Stomach (tissue), 19 donors: ENCODE measurements at places on chromosomes 5 and 9. TPM values are rescaled to one million over a fixed set of nuclear protein-coding genes. Genes with fewer than 3 reads are reported as not detected.

The RRAGA gene
- total RNA-seq, result 67.4 TPM

GRCh38 chr5:13816126-13816525, 128.4 kb downstream of the DNAH5 start:
- no peak overlapping the region for H3K27ac ChIP-seq
- H3K4me3 ChIP-seq, result no peak overlapping the region
- no peak for DNase-seq
- no peaks in the 10 kb centered on the region for H3K4me1 ChIP-seq
- H3K27me3 ChIP-seq, result no peaks in the 10 kb centered on the region

The SLC46A2 gene
- total RNA-seq, result not detected

DNA sequence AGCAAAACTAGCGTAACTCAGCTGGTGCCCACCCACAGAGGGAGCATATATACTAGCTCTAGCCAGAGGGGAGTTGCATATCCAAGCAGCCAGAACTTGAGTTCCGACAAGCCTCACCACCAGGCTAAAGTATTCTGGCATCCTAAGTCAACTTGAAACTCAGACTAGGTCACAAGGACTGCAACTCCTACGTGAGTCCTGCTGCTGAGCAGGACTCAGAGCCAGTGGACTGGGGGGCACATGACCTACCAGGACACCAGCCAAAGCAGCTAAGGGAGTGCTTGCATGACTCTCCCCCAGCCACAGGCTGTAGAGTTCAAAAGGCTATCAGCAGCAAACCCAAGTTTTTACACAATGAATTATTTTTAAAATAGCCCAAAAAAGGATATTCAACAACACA, 26.1 kb downstream of the SPDL1 start:
- no peaks in the 10 kb centered on the region for H3K27me3 ChIP-seq
- H3K4me1 ChIP-seq, result no peaks in the 10 kb centered on the region
- H3K27ac ChIP-seq, result no peak overlapping the region
- no peak for DNase-seq
- no peak overlapping the region for H3K4me3 ChIP-seq
- H3K36me3 ChIP-seq, result no peaks in the 10 kb centered on the region

DNA sequence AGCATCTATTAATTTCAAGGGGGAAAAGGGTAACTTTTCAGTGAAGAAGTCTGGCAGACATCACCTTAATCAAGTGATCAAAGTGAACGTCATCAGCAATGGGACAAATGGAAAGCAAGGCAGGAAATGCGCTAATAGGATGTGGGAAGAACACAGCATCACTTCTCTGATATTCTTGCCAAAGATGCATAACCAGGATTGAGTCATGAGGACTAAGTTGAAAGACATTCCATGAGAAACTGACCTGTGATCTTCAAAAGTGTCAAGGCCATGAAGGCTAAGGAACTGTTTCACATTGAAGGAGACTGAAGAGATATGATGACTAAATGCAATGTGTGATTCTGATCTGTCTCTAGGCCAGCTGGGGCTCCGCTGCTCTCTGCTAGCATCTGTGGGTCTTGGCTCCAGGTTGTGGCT, 92.9 kb downstream of the NDFIP1 start:
- H3K27me3 ChIP-seq, result no peaks in the 10 kb centered on the region
- no peaks in the 10 kb centered on the region for H3K36me3 ChIP-seq
- H3K4me3 ChIP-seq, result no peak overlapping the region
- DNase-seq, result no peak
- no peak overlapping the region for H3K27ac ChIP-seq
- H3K4me1 ChIP-seq, result no peaks in the 10 kb centered on the region

- no peak overlapping the region for H3K27ac ChIP-seq
- no peak for DNase-seq
- H3K4me1 ChIP-seq, result peaks cover 38% of the 10 kb centered on the region
- H3K27me3 ChIP-seq, result no peaks in the 10 kb centered on the region
- H3K4me3 ChIP-seq, result no peak overlapping the region
These were observed 26.4 kb downstream of the ERAP1 start for GRCh38 chr5:96781031-96781971.

The CXCL14 gene
- not detected for total RNA-seq

The GKAP1 gene
- total RNA-seq, result 11.6 TPM

The CDH10 gene
- not detected for total RNA-seq

DNA sequence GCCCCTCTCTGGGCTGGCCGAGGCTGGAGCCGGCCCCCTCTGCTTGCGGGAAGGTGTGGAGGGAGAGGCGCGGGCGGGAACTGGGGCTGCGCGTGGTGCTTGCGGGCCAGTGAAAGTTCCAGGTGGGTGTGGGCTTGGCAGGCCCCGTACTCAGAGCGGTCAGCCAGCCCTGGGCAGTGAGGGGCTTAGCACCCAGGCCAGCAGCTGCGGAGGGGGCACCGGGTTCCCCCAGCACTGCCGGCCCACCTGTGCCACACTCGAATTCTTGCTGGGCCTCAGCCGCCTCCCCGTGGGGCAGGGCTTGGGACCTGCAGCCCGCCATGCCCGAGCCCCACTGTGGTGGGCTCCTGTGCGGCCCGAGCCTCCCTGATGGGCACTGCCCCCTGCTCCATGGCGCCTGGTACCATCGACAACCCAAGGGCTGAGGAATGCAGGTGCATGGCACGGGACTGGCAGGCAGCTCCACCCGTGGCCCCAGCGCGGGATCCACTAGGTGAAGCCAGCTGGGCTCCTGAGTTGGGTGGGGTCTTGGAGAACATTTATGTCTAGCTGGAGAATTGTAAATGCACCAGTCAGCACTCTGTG, 27.9 kb upstream of the CLINT1 start:
- no peaks in the 10 kb centered on the region for H3K36me3 ChIP-seq
- H3K4me1 ChIP-seq, result peaks cover 38% of the 10 kb centered on the region
- DNase-seq, result no peak

- no peaks in the 10 kb centered on the region for H3K27me3 ChIP-seq
- H3K36me3 ChIP-seq, result no peaks in the 10 kb centered on the region
- H3K4me1 ChIP-seq, result no peaks in the 10 kb centered on the region
- no peak overlapping the region for H3K4me3 ChIP-seq
These were observed 106.2 kb downstream of the IZUMO3 start for GRCh38 chr9:24439456-24439855.

The TAF11L5 gene
- total RNA-seq, result not detected

The FKTN gene
- total RNA-seq, result 39.7 TPM

DNA sequence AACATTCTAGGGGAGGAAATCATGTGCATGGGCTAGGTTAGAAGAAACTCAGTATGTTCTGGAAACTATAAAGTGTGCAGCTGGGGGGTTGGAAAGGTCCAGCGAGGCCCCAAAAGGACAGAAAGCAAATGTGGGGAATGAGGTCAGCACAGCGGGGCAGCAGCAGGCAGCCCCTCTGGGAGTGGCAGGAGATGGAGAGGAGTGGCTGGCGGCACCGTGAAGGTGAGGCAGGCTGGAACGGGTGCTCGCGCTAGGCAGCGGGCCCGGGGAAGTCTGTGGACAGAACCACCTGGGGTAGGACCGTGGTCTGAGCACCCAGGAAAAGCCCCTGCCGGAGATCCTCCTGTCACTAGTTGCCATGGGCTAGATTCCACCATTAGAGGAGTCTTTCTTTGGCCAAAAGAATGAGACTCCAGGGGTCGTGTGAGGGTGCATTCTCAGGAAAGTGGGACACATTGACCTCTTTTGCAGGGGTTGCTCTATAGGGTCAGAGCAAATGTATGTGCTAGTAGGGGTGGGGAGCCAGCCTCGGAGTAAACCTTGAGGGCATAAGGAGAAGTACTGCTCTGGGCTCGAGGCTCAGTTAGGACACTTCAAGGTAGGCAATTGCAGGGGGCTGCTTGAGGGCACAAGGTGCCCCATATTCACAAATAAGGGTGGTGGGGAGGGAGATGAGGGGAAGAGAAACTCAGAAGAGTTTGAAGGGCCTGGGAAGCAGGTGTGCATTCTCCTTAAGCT, 61.2 kb downstream of the IL6ST start:
- no peak for DNase-seq
- H3K4me1 ChIP-seq, result no peaks in the 10 kb centered on the region
- no peak overlapping the region for H3K4me3 ChIP-seq
- peaks cover 17% of the 10 kb centered on the region for H3K36me3 ChIP-seq
- no peaks in the 10 kb centered on the region for H3K27me3 ChIP-seq

DNA sequence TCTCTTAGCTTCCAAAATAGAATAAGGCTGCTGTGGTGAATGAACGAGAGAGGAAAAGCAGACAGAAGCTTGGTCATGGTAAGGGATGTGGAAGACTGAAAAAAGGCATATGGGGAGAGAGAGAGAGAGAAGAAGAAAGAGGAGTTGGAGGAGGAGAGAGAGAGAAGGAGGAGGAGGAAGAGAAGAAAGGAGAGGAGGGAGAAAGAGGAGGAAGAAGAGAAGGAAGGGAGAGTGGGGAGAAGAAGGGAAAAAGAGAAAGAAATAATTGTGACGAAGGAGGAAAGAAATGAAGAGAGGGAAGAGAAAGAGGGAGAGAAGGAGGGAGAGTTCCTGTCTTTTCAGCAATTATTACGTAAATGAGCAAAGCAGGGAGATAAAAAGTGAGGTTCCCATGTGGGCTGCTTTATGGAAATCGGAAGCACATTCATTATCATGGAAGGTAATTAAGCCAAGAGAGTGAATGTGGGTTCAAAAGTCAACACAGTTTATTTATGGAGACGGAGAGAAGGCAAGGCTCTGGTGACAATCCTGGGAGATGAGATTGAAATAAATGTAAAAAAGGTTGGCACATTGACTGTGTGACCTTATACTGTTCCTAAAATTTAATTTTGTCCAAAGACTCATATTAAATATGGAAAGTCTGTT, 611.2 kb downstream of the KIF4B start:
- no peaks in the 10 kb centered on the region for H3K27me3 ChIP-seq
- H3K27ac ChIP-seq, result no peak overlapping the region
- H3K4me3 ChIP-seq, result no peak overlapping the region
- no peak for DNase-seq
- H3K36me3 ChIP-seq, result no peaks in the 10 kb centered on the region

The CPLANE1 gene
- total RNA-seq, result 25.0 TPM

- no peaks in the 10 kb centered on the region for H3K27me3 ChIP-seq
- no peak overlapping the region for H3K27ac ChIP-seq
- H3K4me1 ChIP-seq, result no peaks in the 10 kb centered on the region
- H3K4me3 ChIP-seq, result no peak overlapping the region
- H3K36me3 ChIP-seq, result no peaks in the 10 kb centered on the region
- DNase-seq, result no peak
These were observed 626.5 kb upstream of the ZNF608 start for GRCh38 chr5:125372694-125373631.

- no peaks in the 10 kb centered on the region for H3K4me1 ChIP-seq
- DNase-seq, result no peak
- H3K4me3 ChIP-seq, result no peak overlapping the region
- no peaks in the 10 kb centered on the region for H3K36me3 ChIP-seq
These were observed 25.0 kb downstream of the ANKRD33B start for GRCh38 chr5:10588779-10589447.

DNA sequence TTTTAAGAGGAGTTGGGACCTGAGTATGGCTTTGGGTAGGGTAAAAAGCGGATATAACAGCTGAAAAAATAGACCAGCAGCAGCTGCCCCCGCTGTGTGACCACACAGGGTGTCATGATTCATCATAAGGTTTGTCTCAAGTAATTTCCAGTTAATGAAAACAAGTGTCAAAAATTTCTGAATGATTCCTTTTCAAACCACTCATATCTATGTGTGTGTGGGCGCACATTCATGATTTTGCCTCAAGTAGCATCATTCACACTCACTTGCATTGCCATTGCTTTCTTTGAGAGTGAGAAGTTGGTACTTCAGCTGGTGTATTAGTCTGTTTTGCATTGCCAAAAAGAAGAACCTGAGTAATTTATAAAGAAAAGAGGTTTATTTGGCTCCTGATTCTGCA, 12.1 kb upstream of the TNFAIP8 start:
- no peak overlapping the region for H3K27ac ChIP-seq
- DNase-seq, result no peak
- H3K27me3 ChIP-seq, result no peaks in the 10 kb centered on the region
- H3K36me3 ChIP-seq, result no peaks in the 10 kb centered on the region
- peaks cover 57% of the 10 kb centered on the region for H3K4me1 ChIP-seq

DNA sequence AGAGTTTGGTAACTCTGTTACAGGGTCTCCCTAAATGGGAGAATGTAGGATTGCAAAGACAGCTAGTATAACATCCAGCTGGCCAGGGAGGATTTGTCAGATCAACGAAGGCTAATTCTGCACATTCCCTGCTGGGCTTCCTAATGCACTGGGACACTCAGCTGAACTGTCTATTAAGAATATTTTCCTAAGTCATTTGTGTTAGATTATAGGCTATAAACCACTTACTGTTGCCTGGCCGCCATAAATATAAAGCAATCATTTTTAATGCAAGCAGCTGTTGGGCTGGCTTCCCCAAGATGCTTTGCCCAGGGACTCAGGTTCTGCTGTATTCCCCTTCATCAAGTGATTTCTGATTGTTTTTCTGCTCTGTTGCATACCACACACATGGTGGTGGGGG, 35.3 kb upstream of the SLIT3 start:
- H3K4me3 ChIP-seq, result no peak overlapping the region
- DNase-seq, result peak; percentile 19
- no peak overlapping the region for H3K27ac ChIP-seq
- no peaks in the 10 kb centered on the region for H3K4me1 ChIP-seq

The FYB1 gene
- 3.5 TPM for total RNA-seq
